ENCODE measurements at places on chromosomes 2 and 18.

DNA sequence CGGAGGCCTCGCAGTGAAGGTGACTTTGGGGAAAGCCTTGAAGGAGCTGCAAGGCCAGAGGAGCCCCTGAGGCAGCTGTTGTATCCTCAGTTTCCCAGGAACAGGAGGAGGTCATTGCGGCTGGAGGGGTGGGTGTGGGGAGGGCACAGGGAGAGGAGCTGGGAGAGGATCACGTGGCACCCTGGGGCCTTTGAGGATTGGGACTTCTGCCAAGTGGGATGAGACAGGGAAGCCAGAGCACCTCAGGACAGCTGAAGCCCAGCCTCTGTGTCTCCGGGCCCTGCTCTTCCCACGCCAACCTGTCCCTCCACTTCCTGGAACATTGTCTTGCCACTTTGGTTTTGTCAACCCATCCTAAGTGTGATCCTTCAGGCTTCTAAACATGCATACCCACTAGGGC is 19.4 kb upstream of the RRM2 start:
- no peak for DNase-seq

- no peak for DNase-seq
Observed at GRCh38 chr2:120287183-120288015, 34.7 kb downstream of the RALB start.

DNA sequence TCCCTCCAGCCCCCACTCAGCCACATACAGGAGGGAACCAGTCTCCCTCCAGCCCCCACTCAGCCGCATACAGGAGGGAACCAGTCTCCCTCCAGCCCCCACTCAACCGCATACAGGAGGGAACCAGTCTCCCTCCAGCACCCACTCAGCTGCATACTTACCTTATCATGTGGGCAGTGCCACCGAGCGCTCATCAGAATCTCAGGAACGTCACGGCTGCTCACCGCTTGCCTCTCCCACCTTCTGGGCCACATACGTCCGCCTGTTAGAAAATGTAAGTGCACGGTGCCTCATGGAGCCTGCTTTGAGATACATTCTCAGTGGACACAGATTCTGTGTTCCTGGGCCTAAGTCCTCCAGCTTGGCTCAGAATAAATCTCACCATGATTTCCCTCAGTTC is 124.8 kb downstream of the PXDN start:
- DNase-seq, result no peak

GRCh38 chr18:37055137-37055802 is 226.3 kb downstream of the KIAA1328 start:
- DNase-seq, result no peak

GRCh38 chr2:32745191-32745590 is 117.3 kb downstream of the TTC27 start:
- DNase-seq, result no peak

- DNase-seq, result no peak
Observed at GRCh38 chr2:77418537-77418936, 103.6 kb downstream of the LRRTM4 start.

DNA sequence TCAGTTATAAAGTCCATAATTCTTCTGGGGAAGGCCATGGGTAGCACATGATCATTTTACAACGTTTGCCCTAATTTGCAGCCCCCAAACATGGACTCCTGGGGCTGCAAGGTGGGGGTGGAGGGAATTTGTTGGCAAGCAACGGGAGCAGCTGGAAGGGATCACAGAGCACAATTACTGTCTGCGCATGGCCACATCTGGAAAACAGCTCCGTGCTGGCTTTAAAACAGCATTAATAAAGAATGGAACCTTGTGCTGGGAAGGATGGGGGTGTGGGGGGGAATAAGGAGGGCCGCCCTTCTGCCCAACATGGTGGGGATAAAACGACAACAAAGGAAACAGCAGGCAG is 60.9 kb upstream of the SLC14A2 start:
- DNase-seq, result no peak

DNA sequence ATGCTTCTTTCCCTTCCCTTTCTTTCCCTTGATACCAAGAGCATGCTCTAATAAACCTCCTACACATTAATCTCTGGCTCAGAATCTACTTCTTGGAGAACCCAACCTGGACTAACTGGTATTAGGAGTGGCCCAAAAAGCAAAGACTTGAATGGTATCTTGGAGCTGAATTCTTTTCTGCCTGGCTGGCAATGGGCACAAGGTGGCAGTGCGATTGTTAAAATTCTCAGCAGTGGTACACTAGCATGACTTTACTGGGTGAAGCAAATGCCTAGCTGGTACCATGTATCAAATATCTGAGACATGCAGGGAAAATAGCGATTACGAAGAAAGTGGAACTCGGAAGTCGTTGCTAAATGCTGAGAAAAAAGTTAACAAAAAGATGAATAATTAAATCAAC is 376.1 kb downstream of the XIRP2 start:
- no peak for DNase-seq

Measured in stimulated activated CD4-positive, alpha-beta T cell treated with anti-CD3 and anti-CD28 coated beads, Interleukin-1b, Interleukin-23, amount 100 ng/mL, for 4 hours (primary cell).